ENCODE measurements at places on chromosomes 16 and 17.

- DNase-seq = no peak
These were observed 4.9 kb downstream of the STARD3 start for GRCh38 chr17:39641883-39642282.

DNA sequence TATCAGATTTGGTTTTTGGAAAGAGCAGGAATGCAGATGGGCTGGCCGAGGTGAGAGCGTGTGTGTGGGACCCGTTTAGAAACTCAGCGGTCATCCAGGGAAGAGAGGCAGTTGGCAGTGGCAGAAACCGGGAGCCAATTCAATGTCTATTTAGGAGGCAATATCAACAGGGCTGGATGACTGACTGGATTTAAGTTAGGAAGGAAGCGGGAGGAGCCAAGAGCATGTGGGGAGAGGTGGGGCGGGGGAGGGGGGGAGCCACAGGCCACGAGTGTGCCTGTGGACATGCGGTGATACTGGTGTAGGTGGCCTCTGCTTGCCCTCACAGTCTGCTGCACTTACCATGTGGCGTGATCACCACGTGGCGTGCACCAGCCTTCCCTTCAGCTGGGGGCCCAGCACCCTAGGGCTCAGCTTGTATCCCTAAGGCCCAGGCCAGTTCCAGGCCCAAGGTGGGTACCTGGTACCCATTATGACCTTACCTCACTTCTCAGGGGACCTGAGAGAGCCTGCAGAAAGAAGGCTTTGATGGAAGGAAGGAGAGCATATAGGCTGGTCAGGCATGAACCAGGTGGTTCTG is 10.8 kb upstream of the TPPP3 start:
- no peak for DNase-seq

DNA sequence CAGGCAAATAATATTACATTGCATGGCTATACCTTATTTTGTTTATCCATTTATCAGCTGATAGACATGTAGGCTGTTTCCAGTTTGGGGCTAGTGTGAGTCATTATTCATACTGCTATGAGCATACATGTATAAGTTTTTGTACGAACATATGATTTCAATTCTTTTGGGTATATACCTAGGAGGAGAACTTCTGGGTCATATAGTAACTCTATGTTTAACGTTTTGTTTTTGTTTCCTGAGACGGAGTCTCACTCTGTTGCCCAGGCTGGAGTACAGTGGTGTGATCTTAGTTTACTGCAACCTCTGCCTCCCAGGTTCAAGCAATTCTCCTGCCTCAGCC is 2.4 kb upstream of the ITGAL start:
- DNase-seq = no peak

DNA sequence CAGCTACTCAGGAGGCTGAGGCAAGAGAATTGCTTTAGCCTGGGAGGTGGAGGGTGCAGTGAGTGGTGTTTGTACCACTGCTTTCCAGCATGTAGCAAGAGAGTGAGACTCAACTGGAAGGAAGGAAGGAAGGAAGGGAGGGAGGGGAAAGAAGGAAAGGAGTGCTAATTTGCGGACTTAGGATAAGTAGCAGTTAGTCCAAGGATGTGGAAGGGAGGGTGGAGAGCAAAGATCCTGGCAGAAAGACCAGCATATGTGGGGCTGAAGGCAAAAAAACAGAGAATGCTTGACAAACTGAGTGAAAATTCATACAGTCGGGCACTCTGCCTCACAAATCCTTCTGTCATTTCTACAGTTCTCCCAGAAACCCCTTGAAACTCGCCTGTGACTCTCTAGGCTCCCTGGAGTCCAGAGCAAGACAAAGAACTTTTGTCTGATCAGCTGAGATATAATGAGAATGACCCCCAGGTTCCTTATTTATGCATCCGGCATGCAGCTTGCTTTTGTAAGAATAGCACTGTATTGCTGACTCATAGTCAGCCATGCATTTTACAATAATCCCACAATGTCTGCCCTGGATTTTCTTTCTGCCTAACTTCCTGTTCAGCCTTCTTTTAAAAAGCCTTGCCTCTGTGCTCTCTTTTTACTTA is 31.5 kb downstream of the CDK5RAP3 start:
- DNase-seq = no peak

GRCh38 chr17:78168903-78169793 is 767 bp downstream of the SYNGR2 start:
- DNase-seq = peak; percentile 52

- no peak for DNase-seq
These were observed 11.5 kb upstream of the TOX3 start for GRCh38 chr16:52558448-52558847.

DNA sequence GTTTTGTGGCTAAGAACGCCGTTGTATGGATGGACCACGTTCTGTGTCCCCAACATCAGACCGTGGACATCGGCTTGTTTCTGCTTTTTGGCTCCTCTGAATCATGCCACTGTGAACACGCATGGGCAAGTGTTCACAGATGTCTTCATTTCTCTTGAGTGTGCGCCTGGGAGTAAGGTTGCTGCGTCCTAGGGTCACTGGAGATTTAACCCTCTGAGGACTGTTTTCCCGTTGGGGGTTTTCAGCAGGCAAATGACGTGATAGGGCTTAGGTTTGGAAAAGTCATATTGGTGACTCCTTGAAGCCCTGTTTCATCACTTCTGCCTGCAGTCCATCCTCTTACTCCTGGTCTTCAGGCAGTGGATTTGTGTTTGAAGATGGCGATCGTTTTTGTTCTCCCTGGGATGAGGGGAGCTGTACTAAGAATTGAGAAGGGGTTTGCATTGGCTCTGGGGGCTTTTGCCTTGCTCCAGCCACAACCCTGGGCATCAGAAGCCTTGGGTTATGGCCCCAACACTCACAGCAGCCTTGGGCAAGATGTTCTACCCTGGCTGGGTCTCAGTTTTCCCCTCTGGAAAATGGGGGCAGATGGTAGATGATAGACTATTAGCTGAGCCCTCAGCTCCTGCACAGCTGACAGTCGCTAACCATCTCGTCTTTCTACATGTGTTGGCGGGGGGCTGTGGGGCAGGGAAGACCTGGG is 67.2 kb upstream of the CIBAR2 start:
- DNase-seq = no peak

- DNase-seq = no peak
These were observed 32.7 kb upstream of the PIK3R6 start for GRCh38 chr17:8900207-8900606.
